ENCODE measurements at places on chromosomes 7 and 10.

- DNase-seq, result no peak
Observed at GRCh38 chr10:36148207-36148606, 506.1 kb upstream of the FZD8 start.

- no peak for DNase-seq
Observed at GRCh38 chr7:2270495-2270894, 28.5 kb downstream of the NUDT1 start.

DNA sequence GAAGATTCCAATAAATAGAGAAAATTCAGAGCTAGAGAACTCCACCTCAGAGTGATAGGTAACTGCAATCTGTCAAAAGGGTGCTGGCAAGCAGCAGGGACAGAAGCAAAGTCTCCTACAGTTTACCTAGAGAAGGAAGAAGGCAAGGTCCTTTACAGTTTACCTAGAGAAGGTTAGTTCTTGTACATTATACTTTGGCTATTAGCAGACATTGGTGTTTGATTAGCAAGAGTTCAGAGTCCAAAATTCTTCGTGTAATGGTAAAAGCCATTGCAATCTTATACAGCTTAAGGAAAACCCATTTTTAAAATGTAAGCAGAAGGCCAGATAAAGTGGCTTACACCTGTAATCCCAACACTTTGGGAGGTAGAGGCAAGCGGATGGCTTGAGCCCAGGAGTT is 45.9 kb downstream of the SLC25A13 start:
- DNase-seq, result no peak

DNA sequence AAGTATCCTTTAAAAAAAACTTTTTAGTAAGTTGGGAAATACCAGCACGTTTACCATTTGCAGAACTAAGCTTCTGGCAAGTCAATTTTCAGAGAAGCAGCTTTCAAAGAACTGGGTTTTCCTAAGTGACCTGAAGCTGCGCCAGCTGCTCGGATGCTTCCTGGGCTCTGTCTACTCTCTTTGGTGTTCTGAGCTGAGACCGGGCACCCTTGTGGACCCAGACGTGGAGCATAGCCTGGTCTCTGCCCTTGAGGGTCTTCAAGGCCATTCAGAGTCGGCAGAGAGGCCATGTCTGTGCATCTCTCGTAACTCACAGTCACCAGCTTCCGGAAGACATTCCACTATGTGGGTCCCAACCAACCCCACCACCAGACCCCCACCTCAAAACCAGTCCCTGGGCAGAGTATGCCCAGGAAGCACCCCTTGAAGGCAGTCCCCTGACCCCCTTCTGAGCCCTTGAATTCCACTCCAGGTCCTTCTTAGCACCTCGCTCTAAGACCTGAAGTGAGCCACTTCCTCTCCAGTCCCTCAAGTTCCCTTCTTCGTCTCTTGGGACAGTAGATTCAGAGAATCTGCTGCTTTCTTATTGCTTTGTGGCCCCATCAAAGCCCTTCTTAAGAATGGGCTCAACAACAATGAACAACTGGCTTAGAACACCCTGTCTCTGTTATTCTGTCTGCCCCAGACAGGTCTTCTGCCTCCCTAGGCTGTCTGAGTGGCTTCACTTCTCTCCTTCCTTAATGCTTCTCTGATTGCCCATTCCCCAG is 8.5 kb downstream of the CALML5 start:
- DNase-seq, result no peak

DNA sequence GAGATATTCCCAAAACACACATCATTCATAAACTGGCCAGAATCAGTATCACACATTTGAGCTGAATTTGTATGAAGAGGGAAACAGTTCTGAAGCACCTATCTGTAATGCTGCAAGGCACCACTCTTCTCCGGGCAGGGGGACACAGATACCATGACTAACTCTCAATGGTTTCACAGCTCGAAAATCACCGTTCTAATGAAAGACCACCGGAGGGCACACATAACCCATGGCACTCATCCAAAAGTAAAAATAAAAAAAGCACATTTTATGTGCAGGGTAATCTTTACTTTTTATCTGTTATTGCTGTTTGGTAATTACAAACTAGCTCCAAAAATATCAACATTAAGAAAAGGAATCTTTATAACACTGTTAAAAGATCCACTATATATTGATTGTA is 137.5 kb downstream of the PARD3 start:
- no peak for DNase-seq

- no peak for DNase-seq
Observed at GRCh38 chr10:72107325-72108003, 19.1 kb upstream of the SPOCK2 start.

GRCh38 chr7:97845622-97846203 is 26.5 kb downstream of the ASNS start:
- DNase-seq, result peak; percentile 18

GRCh38 chr7:83684928-83685327 is 36.0 kb upstream of the SEMA3E start:
- DNase-seq, result no peak

- DNase-seq, result peak; percentile 51
Observed at GRCh38 chr10:3192856-3193635, 20.5 kb upstream of the PITRM1 start.

- no peak for DNase-seq
Observed at GRCh38 chr10:102819054-102819453, 18.2 kb downstream of the CYP17A1 start.

- DNase-seq, result no peak
Observed at GRCh38 chr10:121049489-121049888, 198.3 kb downstream of the WDR11 start.

DNA sequence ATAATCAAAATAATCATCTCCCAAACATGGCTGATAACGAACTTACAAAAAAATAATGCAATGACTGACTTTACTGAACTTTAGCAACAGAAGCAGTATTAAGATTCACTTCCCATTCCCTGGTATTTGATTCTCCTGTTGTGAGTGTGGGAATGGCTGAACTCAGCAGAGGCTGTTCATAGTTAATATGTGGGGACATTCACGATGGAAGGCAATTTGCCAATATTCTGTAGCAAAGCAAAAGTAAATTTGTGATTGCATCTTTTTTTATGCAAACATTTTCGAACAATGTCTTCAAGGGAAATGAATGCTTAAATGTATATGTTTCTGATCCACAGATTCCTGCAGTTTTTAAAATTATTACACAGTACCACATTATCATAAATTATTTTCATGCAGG is 431.7 kb upstream of the KLF6 start:
- no peak for DNase-seq

DNA sequence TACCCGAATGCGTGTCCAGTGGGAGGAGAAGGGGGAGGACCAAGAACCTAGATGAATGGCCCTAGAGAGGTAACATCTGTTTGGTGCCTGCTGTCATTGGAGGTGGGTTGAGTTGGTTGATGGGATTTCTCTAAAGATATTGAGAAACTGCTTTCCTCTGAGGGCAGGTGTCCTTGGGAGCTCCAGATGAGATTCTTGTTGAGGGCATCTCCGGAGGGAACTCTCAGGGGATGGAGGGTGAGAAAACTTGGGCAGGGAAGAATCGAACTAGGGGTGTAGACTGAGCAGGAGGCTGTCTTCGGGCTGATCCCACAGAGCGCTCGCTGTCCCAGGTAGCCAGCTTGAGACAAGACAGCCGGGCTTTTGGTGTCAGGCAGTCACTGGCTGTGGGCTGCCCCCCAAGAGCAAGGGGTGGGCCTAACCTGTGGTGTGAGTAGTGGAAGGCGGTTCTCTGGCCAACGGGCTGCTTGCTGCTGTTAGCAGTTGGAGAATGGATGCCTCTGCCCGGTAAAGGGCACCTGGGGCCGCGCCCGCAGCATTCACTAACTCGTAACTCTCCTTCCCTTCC is 3.7 kb downstream of the IRF5 start:
- no peak for DNase-seq

DNA sequence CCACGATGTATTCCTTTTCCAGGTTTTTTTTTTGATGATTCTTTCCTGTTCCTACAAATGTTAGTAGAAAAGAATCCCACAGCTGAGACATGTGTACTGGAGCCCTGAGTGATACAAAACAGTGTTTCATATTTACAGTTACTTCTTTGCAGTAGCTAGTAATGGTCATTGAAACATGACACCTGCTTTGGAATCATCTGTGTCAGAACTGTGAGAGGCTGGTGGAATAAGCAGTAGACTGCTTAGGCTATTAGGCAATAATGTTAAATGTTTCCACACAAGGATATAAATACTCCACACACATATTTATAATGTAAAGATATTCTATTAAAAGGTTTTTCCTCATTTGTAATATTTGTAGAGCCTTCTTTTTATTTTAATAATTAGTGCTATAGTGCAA is 394.0 kb downstream of the THSD7A start:
- no peak for DNase-seq

GRCh38 chr7:108839076-108839475 is 269.4 kb downstream of the DNAJB9 start:
- DNase-seq, result no peak

DNA sequence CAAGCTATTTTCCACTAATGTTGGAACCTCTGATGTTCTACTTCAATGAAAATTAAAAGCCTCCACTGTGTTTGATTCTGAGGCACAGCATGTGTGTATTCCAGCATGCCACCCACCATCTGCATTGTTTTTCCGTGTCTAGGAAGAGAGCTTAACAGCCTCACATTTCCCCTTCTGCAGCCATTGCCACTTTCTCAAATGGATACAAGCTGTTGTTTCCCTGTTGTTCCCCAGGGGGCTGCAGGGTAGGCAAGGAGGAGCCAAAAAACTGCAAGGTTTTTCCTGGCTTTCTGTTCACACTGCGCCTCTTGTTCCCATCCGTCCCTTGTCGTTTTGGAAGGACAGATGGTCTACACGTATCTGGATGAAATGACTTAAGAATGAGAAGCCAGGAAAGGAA is 72.3 kb upstream of the DNAJB12 start:
- DNase-seq, result no peak

DNA sequence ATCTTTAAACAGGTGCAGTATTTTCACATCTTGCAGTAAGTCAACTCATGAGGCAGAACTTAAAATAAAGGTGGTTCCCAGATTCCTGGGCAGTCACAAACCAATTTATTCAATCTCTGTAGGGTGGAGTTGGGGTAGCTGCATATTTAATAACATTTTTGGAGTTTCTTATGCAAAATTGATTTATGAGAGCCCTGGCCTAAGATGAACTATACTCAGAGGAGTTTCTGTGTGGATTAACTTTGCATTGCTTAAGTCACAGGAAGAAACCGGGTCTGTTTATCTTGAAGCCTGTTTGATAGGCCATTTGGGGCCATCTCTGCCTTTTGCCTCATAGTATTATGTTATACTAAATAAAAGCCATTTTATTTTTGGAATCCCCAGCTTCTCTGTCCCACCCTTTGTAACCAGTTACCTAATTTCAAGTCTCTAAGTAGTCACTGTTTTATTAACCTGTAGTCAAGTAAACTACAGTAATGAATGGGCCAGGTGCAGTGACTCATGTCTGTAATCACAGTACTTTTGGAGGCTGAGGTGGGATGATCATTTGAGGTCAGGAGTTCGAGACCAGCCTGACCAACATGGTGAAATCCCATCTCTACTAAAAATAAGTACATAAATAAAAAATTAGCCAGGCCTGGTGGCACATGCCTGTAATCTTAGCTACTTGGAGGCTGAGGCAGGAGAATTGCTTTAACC is 104.4 kb upstream of the FAM3C start:
- no peak for DNase-seq

- DNase-seq, result no peak
Observed at GRCh38 chr7:82760831-82761230, 317.3 kb upstream of the CACNA2D1 start.

- DNase-seq, result no peak
Observed at GRCh38 chr7:154583454-154583853, 419.5 kb downstream of the PAXIP1 start.

GRCh38 chr7:55032069-55032699 is 13.4 kb downstream of the EGFR start:
- DNase-seq, result no peak

GRCh38 chr7:90345595-90346335 is 751 bp upstream of the GTPBP10 start:
- DNase-seq, result no peak

DNA sequence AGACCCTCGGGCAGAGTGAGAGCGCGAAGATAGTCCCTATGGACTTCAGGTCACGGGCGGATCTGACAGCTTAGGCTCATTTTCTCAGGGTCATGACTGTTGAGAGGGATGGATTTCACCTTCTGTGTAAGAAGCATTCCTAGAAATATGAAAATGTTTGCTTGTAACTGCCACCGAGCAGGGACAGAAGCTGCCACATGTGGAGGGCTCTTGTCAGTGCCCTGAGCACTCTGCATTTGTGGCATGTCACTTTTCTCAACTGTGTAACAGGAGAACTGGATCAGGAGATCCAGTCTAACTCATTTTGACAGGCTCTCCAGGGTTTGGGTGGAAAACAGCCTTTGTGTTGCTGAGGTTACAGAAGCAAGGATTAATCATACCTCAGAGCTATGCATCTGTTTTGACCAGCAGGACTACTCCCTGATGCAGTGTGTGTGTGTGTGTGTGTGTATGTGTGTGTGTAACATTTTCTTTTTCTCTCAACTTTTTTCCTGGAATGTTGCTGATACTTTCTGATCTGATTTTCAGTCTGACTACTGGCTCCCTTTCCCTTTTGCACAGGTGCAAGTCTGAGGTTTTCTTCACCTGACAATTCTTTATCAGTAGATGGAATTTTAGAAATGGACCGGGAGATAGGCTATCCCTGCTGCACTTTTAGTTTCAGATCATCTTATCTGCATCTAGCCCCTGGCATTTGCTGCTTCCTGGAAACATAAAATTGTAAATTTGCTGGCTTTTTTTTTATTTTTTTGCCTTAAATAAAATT is 183.3 kb downstream of the STK31 start:
- no peak for DNase-seq

DNA sequence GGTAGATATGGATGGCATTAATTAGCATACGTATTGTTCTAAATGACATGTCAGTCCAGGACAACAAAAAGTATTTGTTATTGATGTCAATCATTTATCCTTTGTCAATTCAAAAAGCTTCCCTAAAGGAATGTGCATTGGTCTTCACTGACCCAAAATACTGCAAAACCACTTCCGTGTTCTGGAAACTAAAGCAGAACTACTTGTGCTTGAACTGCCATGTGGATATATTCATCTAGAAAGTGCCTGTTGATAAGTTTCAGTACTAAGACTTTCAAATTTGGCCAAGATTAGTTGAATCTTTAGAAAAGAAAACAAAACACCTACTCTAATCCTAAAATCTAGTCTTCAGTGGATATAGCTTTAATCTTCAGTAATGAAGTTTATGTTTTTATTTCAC is 242.1 kb upstream of the PPP1R3A start:
- DNase-seq, result no peak

GRCh38 chr10:99527526-99528493 is 4.9 kb upstream of the NKX2-3 start:
- no peak for DNase-seq

- DNase-seq, result no peak
Observed at GRCh38 chr7:17408904-17409290, 110.4 kb downstream of the AHR start.

GRCh38 chr7:148962440-148962822 is 65.9 kb downstream of the PDIA4 start:
- DNase-seq, result no peak

- no peak for DNase-seq
Observed at GRCh38 chr7:142053988-142054387, 57.5 kb upstream of the MGAM2 start.

GRCh38 chr7:154306036-154306435 is 253.8 kb downstream of the DPP6 start:
- DNase-seq, result no peak
